ENCODE measurements at places on chromosomes 1 and 21. TPM values are rescaled to one million over a fixed set of nuclear protein-coding genes. Genes with fewer than 3 reads are reported as not detected.

The PHGDH gene
- total RNA-seq, result 29.2 TPM

The CFAP141 gene
- total RNA-seq, result not detected

The LCE2C gene
- not detected for total RNA-seq

The RERE gene
- total RNA-seq, result 141 TPM

The SPRR1A gene
- total RNA-seq, result not detected

The KCNA3 gene
- total RNA-seq, result 0.31 TPM

The AMY1B gene
- not detected for total RNA-seq

The NCAM2 gene
- total RNA-seq, result 4.8 TPM

The OR6K3 gene
- 0.35 TPM for total RNA-seq

The FCGR3A gene
- total RNA-seq, result 23.5 TPM

The LPAR3 gene
- 3.3 TPM for total RNA-seq

The PSMB2 gene
- 39.3 TPM for total RNA-seq

The TIPRL gene
- 34.9 TPM for total RNA-seq

The LCE3D gene
- not detected for total RNA-seq

The AKNAD1 gene
- 0.27 TPM for total RNA-seq
